ENCODE measurements at places on chromosomes 7 and 10.

DNA sequence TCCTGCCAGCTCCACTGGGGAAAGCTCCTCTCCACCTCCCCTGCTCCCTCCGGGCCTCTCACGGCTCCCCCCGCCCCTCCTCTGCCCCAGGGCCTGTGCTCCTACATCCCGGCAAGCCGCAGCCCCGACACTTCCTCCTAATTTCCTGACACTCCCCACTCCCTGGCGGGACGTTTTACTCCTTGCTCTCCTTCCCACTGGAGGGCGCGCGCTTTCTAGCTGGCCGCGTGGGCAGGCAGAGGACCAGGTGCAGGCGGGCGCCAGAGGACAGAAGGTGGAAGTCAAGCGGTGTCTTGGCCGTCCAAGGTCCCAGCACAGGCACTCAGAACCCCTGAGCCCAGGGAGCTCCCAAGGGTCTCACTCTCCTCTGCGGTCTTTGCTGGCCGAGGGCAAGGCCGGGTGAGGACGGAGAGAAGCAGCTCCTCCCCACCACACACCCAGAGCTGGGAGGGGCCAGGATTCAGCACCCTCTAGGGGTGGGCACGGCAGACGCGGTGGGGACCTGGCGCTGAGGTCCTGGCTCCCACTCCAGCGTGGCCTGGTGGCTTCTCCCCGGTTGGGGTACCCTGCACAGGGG, 19.1 kb downstream of the ADAM8 start:
- no peaks in the 10 kb centered on the region for H3K36me3 ChIP-seq
- H3K4me3 ChIP-seq = peak overlapping the region; percentile 22

- H3K36me3 ChIP-seq = no peaks in the 10 kb centered on the region
- H3K4me3 ChIP-seq = peak overlapping the region; percentile 35
- peaks cover 5% of the 10 kb centered on the region for H3K4me1 ChIP-seq
- H3K27me3 ChIP-seq = no peaks in the 10 kb centered on the region
- peak overlapping the region; percentile 70 for H3K27ac ChIP-seq
Measured at GRCh38 chr10:22251751-22252223, 34.0 kb upstream of the EBLN1 start.

DNA sequence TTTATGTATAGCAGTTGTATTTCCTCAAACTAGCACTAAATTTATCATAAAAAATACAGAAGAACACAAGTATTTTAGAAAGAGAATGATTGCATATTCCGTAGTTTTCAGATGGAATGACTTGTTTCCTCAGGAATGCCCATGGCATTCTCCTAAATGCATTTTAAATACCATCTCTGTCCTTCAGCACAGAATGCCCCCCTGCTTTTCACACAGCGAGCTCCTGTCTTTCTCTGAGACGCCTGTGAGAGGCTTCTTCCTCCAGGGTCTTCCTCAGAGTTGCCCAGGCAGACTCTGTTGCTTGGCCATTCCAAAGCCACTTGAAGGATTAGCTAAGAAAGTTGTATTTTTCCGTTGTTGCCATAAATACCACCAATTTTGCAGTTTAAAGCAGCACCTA, 10.1 kb downstream of the LANCL2 start:
- H3K4me1 ChIP-seq = no peaks in the 10 kb centered on the region
- DNase-seq = no peak
- H3K36me3 ChIP-seq = no peaks in the 10 kb centered on the region
- no peak overlapping the region for H3K4me3 ChIP-seq
- no peak overlapping the region for H3K27ac ChIP-seq

- no peaks in the 10 kb centered on the region for H3K4me1 ChIP-seq
- H3K27ac ChIP-seq = no peak overlapping the region
- no peaks in the 10 kb centered on the region for H3K27me3 ChIP-seq
- no peaks in the 10 kb centered on the region for H3K36me3 ChIP-seq
- DNase-seq = no peak
Measured at GRCh38 chr7:16975712-16976111, 93.9 kb upstream of the AGR3 start.

- no peak overlapping the region for H3K27ac ChIP-seq
- no peak for DNase-seq
- H3K4me1 ChIP-seq = no peaks in the 10 kb centered on the region
- no peaks in the 10 kb centered on the region for H3K36me3 ChIP-seq
- H3K27me3 ChIP-seq = no peaks in the 10 kb centered on the region
- H3K4me3 ChIP-seq = no peak overlapping the region
Measured at GRCh38 chr7:33773053-33773452, 132.3 kb upstream of the BMPER start.

GRCh38 chr10:23951841-23952240, 257.1 kb upstream of the KIAA1217 start:
- no peaks in the 10 kb centered on the region for H3K27me3 ChIP-seq
- no peak for DNase-seq
- H3K27ac ChIP-seq = no peak overlapping the region
- no peaks in the 10 kb centered on the region for H3K4me1 ChIP-seq
- no peaks in the 10 kb centered on the region for H3K36me3 ChIP-seq

GRCh38 chr10:73094986-73095480, 1.6 kb downstream of the P4HA1 start:
- H3K4me1 ChIP-seq = peaks cover 16% of the 10 kb centered on the region
- no peak for DNase-seq
- no peaks in the 10 kb centered on the region for H3K36me3 ChIP-seq
- H3K27me3 ChIP-seq = no peaks in the 10 kb centered on the region

- no peaks in the 10 kb centered on the region for H3K27me3 ChIP-seq
- no peak overlapping the region for H3K27ac ChIP-seq
- H3K4me3 ChIP-seq = no peak overlapping the region
Measured at GRCh38 chr7:154744256-154744860, 258.6 kb downstream of the PAXIP1 start.

GRCh38 chr10:32417911-32418547, 27.9 kb upstream of the CCDC7 start:
- H3K27me3 ChIP-seq = no peaks in the 10 kb centered on the region
- no peak overlapping the region for H3K27ac ChIP-seq
- DNase-seq = no peak
- no peaks in the 10 kb centered on the region for H3K36me3 ChIP-seq

- peak overlapping the region; percentile 96 for H3K27ac ChIP-seq
- H3K27me3 ChIP-seq = no peaks in the 10 kb centered on the region
- H3K4me3 ChIP-seq = no peak overlapping the region
- no peaks in the 10 kb centered on the region for H3K36me3 ChIP-seq
- H3K4me1 ChIP-seq = peaks cover 52% of the 10 kb centered on the region
- no peak for DNase-seq
Measured at GRCh38 chr10:93434991-93435491, 47.1 kb downstream of the MYOF start.

- no peak for DNase-seq
- H3K36me3 ChIP-seq = no peaks in the 10 kb centered on the region
- H3K27ac ChIP-seq = peak overlapping the region; percentile 99
Measured at GRCh38 chr10:43421519-43421918, 12.5 kb upstream of the HNRNPF start.

- peaks cover 6% of the 10 kb centered on the region for H3K4me1 ChIP-seq
- H3K27me3 ChIP-seq = no peaks in the 10 kb centered on the region
- peaks cover 3% of the 10 kb centered on the region for H3K36me3 ChIP-seq
- H3K4me3 ChIP-seq = peak overlapping the region; percentile 57
- DNase-seq = no peak
Measured at GRCh38 chr10:69630651-69631400, 779 bp downstream of the FAM241B start.

- no peaks in the 10 kb centered on the region for H3K36me3 ChIP-seq
- DNase-seq = no peak
- H3K4me1 ChIP-seq = no peaks in the 10 kb centered on the region
- H3K4me3 ChIP-seq = no peak overlapping the region
- no peaks in the 10 kb centered on the region for H3K27me3 ChIP-seq
Measured at GRCh38 chr7:79199961-79200360, 253.5 kb downstream of the MAGI2 start.

DNA sequence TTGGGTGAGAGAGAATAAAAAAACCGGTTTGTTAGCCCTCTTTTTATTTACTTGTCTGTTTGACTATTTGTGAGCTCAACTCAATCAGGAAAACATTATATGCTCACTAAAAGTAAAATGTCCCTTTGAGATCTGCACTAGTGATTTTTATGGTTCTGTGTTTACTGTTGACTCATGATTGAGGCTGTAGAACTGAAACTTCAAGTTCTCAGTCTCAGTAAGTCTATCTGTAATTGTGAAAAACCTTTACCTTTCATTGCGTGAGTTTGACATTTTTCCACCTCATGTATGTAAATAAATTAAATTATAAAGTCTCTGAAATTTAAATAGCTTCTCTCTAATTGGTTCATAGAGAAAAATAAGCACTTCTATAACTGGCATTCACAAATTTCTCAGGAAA, 17.0 kb upstream of the CASD1 start:
- no peak overlapping the region for H3K27ac ChIP-seq
- H3K4me3 ChIP-seq = no peak overlapping the region
- no peaks in the 10 kb centered on the region for H3K4me1 ChIP-seq
- H3K36me3 ChIP-seq = no peaks in the 10 kb centered on the region
- no peak for DNase-seq
- H3K27me3 ChIP-seq = no peaks in the 10 kb centered on the region

- DNase-seq = no peak
- no peak overlapping the region for H3K27ac ChIP-seq
- no peaks in the 10 kb centered on the region for H3K4me1 ChIP-seq
- no peak overlapping the region for H3K4me3 ChIP-seq
- H3K36me3 ChIP-seq = no peaks in the 10 kb centered on the region
Measured at GRCh38 chr10:13911821-13912520, 325.2 kb downstream of the PRPF18 start.

- no peaks in the 10 kb centered on the region for H3K36me3 ChIP-seq
- H3K4me3 ChIP-seq = peak overlapping the region; percentile 73
- DNase-seq = no peak
- no peaks in the 10 kb centered on the region for H3K27me3 ChIP-seq
- no peaks in the 10 kb centered on the region for H3K4me1 ChIP-seq
Measured at GRCh38 chr10:89250865-89251408, 638 bp downstream of the LIPA start.

DNA sequence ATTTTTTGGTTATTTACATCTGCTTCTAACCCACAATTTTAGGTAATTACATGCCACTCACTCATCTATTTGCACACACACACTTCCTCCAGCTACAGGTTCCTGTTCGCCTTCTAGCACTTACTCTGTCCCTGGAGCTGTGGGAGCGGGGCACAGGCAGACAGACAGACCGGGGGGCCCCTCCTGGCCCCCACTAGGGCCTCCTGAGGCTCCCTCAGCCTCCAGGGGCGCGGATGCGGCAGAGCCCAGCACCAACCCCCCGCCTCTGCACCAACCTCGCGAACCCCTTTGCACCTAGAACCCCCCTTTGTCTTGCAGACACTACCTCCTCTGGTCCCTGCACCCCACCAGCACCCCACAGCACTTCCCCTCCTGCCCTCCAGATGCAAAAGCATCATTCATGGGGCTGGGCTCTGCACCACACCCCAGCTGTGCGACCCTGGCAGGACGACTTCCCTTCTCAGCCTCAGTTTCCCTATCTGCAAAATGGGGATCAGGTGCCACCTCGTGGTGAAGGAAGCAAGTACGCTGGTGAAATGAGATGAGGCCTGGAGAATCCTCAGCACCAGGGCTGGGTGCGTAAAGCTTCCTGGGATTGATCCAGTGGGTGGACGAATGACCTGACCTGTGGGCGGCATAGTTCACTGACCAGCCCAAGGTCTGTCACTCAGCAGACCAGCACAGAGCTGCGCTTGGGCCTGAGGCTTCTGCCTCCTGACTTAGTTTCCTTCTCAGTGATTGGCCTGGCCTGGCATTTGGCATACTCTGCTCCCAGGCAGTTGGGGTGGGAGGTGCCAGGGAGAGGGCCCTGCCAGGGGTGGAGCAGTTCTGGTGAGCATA, 37.9 kb downstream of the ELFN1 start:
- H3K27me3 ChIP-seq = no peaks in the 10 kb centered on the region
- H3K36me3 ChIP-seq = no peaks in the 10 kb centered on the region
- H3K4me3 ChIP-seq = no peak overlapping the region
- DNase-seq = peak; percentile 23
- H3K27ac ChIP-seq = no peak overlapping the region

DNA sequence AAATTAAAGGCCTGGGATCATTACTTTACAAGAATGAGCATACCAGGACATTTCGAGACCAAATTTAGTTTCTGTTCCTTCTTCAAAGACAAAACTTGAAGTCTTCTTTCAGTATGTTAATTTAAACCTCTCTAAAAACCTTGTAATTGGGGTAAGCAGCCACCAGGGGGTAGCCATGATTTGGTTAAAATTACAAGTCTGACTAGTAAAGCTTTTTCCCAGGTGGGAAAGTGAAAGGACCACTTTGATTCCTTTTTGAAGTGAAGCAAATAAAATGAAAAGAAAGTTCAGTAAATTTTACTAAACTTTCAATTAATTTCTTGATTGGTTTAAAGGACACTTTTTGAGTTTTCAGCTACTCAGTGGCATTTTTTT, 294.3 kb downstream of the BBS9 start:
- no peak overlapping the region for H3K4me3 ChIP-seq
- H3K27ac ChIP-seq = no peak overlapping the region
- no peaks in the 10 kb centered on the region for H3K27me3 ChIP-seq
- H3K4me1 ChIP-seq = no peaks in the 10 kb centered on the region

DNA sequence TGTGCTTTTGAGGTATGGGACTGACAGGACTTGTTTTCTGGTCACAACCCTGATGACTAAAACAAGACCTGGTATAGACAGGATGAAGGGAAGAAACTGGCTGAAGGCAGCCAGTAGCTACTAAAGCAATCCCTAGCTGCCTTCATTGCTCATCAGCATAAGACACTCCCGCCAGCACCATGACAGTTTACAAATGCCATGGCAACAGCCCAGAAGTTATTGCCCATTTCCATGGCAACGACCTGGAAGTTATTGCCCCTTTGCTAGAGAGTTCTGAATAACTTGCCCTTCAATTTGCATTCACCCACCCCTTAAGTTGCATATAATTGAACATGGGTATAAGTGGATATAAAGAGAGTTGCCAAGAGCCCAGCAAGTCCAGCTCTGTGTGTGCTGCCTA, 169.6 kb upstream of the FAM171A1 start:
- no peak overlapping the region for H3K27ac ChIP-seq
- H3K4me1 ChIP-seq = no peaks in the 10 kb centered on the region
- no peaks in the 10 kb centered on the region for H3K36me3 ChIP-seq
- no peak for DNase-seq
- H3K27me3 ChIP-seq = no peaks in the 10 kb centered on the region
- no peak overlapping the region for H3K4me3 ChIP-seq

GRCh38 chr7:101804088-101804963, 13.1 kb upstream of the CUX1 start:
- H3K36me3 ChIP-seq = no peaks in the 10 kb centered on the region
- no peak overlapping the region for H3K27ac ChIP-seq
- no peaks in the 10 kb centered on the region for H3K27me3 ChIP-seq
- no peak overlapping the region for H3K4me3 ChIP-seq

GRCh38 chr10:47196691-47197090, 103.3 kb upstream of the GDF10 start:
- no peak overlapping the region for H3K4me3 ChIP-seq
- H3K4me1 ChIP-seq = no peaks in the 10 kb centered on the region
- H3K36me3 ChIP-seq = no peaks in the 10 kb centered on the region
- H3K27ac ChIP-seq = no peak overlapping the region
- DNase-seq = no peak

- DNase-seq = no peak
- no peak overlapping the region for H3K27ac ChIP-seq
- H3K27me3 ChIP-seq = no peaks in the 10 kb centered on the region
- H3K4me3 ChIP-seq = no peak overlapping the region
- H3K4me1 ChIP-seq = peaks cover 23% of the 10 kb centered on the region
Measured at GRCh38 chr10:127911218-127911866, 4.4 kb downstream of the PTPRE start.

All from Caco-2 (cell line).